ENCODE measurements at places on chromosomes 3 and 15.

DNA sequence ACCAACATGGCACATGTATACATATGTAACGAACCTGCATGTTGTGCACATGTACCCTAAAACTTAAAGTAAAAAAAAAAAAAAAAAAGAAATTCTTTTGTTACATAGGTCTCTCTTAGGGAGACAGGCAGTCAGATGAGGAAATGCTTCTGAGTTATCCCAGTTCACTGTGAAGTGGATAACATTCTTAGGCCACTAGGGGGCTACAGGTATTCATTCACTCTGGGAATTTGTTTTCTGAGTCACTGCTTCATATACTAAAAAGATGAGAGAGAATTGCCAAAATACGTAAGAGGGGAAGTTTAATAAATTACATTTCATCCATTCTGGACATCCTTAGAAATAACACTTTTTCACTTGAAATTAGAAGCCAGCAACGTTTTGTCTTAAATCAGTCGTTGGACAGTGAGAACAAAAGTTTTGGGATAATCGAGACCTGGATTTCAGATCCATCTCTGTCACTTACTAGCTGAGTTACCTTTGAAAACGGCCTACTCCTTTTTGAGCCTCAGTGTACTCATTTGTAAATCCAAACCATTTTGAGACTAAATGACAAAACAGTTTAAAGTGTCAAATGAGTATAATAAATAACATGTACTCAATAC lies 738.4 kb upstream of the ALCAM start:
- peak; percentile 21 for DNase-seq

DNA sequence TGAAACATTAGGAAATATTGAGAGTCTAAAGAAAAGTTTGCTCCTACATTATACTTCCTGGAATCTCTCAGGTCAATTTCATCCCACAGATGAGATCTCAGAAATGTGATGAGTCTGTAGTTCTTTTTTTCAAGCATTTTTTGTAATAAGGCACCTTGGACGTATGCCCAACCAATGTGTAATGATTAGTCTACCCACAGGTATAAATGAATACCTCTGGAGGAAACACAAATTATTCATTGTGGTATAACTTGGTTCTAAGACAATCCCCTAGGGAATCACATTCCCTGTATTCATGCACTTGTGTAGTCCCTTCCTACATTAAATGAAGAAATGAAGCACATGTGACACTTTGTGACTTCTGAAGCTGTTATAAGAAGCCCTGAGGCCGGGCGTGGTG lies 596.2 kb upstream of the UBE2E2 start:
- DNase-seq: no peak

DNA sequence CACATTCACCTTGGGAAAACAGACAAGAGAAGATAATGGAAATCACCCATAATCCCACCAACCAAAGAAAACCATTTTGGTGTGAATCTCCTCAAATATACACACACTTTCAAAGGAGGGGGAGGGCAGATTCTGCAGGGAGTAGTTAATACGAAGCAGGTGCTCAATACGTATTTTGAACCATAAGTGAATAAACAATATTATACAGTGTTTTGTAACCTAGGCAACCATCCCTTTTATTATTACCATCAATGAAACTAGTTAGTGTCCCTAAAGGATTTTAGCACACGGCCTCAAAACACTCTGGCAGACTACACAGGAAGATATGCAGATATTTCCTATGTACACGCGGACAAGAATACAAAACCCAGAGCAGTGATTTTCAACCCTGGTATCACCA lies 6.1 kb downstream of the OSBPL10 start:
- DNase-seq: no peak

- no peak for DNase-seq
Measured at GRCh38 chr3:152957491-152957890, 122.6 kb downstream of the P2RY1 start.
